ENCODE measurements at places on chromosomes 4 and X.

GRCh38 chr4:86451560-86452330 is 91.9 kb upstream of the MAPK10 start:
- DNase-seq, result no peak

- DNase-seq, result no peak
Observed at GRCh38 chr4:129138810-129139496, 43.0 kb downstream of the C4orf33 start.

- DNase-seq, result no peak
Observed at GRCh38 chr4:120994521-120994920, 72.0 kb upstream of the PRDM5 start.

- no peak for DNase-seq
Observed at GRCh38 chr4:181509073-181509472, 734.1 kb upstream of the TENM3 start.

GRCh38 chrX:19350941-19351384 is 7.2 kb downstream of the PDHA1 start:
- DNase-seq, result peak; percentile 75

- no peak for DNase-seq
Observed at GRCh38 chr4:23999714-24000469, 110.0 kb upstream of the PPARGC1A start.

Measured in inflammatory macrophage treated with lipopolysaccharide for 4 hours (primary cell).